Left colon (tissue), 2 donors: ENCODE measurements at places on chromosomes 7 and 10. TPM values are rescaled to one million over a fixed set of nuclear protein-coding genes. Genes with fewer than 3 reads are reported as not detected.
A peak's percentile ranks its signal among the peaks of the same experiment; 100 is the strongest.

Gene DOCK4
- 6.6 TPM for total RNA-seq

Gene CALCR
- total RNA-seq: not detected

Gene PLCE1
- 57.6 TPM for total RNA-seq

Gene GJD4
- not detected for total RNA-seq

Gene CYP3A4
- 12.9 TPM for total RNA-seq

- no peak for DNase-seq
Measured at GRCh38 chr10:51896849-51897248, 197.5 kb upstream of the CSTF2T start.

- peak; percentile 25 for DNase-seq
Measured at GRCh38 chr10:97542169-97543024, 30.2 kb upstream of the ANKRD2 start.

DNA sequence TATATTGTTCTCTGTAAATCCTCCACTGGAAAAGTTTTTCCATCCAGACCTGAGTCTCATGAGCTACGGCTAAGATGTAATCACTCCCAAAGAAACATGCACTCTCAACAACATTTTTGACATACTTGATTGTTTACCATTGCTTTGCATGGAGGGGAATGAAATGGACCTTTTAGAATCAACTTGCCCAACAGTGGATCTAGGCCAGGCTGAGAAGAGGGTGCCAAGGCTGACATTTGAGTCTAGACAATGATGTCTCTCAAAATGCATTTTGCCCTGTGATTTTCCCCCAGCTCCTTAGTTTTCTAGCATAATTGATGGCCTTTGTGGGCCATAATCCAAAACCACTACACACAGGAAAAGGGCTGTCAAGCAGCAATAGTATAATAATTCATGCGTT is 297.9 kb upstream of the KLF6 start:
- DNase-seq: no peak

DNA sequence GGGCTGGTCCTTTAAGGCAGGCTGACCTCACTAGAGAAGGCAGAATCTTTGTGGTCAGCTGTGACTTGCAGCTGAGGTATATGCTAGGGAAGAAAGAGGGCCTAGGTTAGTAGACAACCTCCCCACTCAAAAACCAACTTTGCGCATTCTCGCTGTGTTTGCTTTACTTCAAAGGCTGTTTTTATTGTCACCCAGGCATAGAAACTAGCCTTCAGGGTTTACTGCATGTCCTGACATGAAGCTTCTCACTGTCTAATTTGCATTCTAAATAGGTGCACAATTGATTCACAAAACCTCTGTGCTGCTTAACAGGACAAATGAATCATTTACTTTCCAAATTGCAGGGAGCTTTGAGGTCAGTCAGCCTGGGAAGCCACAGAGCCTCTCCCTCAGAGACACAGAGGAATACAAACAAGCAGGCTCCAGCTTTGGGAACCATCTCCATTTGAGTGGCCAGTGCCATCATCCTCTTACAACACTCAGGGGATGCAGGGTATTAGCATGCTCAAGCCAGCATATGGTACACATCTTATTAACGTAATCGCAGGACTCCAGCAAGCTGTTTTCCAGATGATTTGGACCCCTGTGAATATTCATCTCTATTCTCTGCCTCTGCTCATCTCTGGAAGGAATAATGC is 596.4 kb upstream of the GHITM start:
- no peak for DNase-seq

GRCh38 chr7:51327287-51327717 is 10.7 kb upstream of the COBL start:
- no peak for DNase-seq

DNA sequence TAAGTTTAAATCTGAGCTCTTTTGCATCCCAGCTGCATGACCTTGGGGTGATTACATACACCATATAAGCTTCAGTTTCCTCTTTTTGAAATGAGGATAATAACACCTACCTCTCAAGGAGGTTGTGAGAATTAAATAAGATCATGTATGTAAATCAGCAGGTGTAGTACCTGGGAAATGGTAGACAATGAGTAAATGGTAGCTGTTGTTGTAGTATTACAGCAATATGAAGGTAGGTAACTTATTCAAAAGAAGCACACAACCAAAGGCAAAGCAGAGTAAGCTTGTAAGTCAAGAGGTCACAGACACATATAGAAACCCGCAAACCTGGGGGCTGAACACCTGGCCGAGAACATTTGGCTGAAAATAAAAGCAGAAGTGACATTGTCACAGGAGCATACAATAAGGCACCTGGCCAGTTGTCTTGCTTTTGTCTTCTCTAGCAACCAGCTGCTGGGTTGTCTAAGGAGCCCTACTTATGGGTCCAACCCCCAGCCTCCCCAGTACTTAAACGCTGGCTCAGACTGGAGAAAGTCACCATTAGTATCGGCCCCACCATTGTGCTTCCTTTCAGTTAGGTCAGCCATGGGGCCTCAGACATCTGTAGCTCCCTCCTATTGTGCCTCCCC is 203.6 kb upstream of the MKLN1 start:
- DNase-seq: no peak

DNA sequence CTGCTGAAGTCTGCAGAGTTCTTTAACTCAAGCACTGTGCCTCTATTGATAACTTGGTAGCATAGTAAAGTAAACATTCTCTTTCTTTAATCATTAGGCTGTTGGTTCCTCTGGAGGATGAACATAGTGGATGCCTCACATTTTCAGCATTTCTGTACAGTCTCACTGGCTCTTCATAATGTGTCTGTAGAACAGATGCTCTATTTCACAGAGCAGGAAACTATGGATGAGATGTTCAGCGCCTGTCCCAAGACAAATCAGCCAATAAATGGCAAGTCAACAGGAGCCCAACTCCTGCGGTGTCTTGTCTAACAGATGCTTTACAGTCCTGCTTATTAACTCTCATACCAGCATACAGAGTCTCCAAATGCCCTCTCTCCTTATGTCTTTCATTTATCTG is 36.5 kb downstream of the NRBF2 start:
- no peak for DNase-seq

DNA sequence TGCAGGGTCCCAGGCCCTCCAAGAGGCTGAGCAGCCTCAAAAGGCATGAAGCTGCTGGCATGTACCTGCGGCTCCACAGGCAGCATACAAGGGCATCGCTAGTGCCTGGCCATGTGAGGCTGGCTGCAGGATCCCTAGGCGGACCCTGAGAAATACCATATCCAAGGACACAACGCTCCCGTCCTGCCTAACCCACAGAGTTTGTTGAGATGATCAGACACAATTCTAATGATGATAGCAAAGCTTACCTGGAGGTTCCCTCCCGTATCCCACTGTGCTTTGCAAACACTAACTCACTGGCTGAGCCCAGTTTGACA is 17.3 kb downstream of the CLRN3 start:
- no peak for DNase-seq

DNA sequence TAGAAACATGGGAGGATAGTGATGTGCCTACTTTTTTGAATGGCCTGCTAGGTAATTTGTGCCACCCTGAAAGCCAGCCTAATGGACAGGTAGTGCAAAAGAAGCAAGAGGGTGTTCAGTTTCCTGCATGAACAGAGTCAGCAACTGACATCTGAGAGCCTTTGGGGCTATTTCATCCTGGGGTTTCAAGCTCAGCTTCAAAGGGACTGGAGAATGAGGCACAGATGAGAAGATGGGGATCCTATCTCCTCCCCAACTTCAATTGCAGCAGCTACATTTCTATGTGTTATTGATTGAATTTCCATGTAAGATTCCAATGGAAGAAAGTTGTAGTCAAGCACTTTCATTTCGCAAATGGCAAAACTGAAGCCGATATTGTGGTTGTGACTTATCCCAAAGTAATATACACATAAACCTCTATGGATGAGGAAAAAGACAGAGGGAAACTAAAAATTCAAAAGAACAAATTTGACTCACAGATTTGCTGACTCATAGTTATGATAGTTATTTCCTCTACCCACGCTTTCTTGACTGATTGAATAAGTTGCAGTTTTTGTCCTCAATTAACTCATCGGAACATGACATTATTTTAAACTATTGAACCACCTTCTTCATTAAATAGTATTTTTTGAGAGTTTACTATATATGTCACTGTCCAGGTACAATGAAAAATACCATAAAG is 42.6 kb upstream of the NRP1 start:
- DNase-seq: no peak

- DNase-seq: no peak
Measured at GRCh38 chr7:1093502-1093843, 5.6 kb downstream of the GPER1 start.

- DNase-seq: no peak
Measured at GRCh38 chr7:157619753-157620525, 283.1 kb downstream of the DNAJB6 start.

DNA sequence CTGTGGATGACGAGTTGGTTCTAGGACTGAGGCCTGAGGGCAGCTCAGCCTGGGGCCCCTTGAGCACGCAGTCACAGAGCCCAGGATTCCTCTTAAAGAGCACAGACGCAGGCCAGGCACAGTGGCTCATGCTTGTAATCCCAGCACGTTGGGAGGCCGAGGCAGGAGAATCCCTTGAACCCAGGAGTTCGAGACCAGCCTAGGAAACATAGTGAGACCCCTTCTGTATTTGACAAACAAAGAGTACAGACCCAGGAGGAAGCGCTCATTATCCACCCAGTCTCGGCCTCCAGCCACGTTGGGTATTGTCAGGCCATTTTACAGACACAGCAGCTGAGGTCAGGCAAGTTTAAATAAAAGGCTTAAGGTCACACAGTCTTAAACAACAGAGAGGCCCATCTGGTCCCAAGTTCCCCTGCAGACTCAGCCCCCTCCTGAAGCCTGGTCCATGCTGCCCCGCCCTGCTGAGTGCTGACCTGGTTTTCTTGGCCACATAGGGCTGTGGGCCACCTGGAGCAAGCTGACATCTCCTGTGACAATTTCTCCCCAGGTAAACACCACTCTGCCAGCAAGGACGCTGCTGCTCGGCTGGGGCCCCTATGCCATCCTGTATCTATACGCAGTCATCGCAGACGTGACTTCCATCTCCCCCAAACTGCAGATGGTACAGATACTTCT is 12.6 kb downstream of the RGR start:
- no peak for DNase-seq
